Psoas muscle (tissue), 8 donors: ENCODE measurements at places on chromosomes 16 and 17. TPM values are rescaled to one million over a fixed set of nuclear protein-coding genes. Genes with fewer than 3 reads are reported as not detected.
A peak's percentile ranks its signal among the peaks of the same experiment; 100 is the strongest.

Gene PIK3R6
- 0.08 TPM for polyA plus RNA-seq

GRCh38 chr17:5434984-5435383 lies 4.0 kb downstream of the C1QBP start:
- peaks cover 6% of the 10 kb centered on the region for H3K4me1 ChIP-seq
- no peak for DNase-seq
- H3K27me3 ChIP-seq, result no peaks in the 10 kb centered on the region
- peak overlapping the region; percentile 62 for H3K27ac ChIP-seq

Gene CRYBA1
- not detected for polyA plus RNA-seq

Gene RNF43
- 0.25 TPM for polyA plus RNA-seq

Gene PLEKHH3
- 12.7 TPM for polyA plus RNA-seq

Gene KRTAP3-2
- polyA plus RNA-seq, result not detected

Gene SLC5A10
- polyA plus RNA-seq, result not detected

Gene RRAD
- 293 TPM for polyA plus RNA-seq

DNA sequence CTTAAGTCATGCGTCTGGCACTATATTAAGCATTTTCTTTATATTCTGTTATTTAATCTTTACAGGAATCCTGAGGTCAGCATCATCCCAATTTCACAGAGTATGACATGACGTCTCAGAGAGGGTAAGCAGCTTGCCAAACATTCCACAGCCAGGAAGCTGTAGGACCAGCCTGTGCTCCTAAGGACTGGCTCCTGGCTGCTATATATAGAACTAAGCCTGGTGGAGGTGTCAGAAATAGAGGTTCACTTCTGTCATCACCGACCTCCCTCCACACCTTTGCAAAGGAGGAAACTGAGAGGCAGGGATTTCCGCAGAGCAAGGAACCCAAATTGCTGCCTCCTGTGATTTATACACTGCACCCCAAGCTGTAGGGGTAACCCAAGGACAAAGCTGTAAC lies 37.9 kb upstream of the NDRG4 start:
- H3K27me3 ChIP-seq, result peaks cover 55% of the 10 kb centered on the region
- no peak for DNase-seq
- no peaks in the 10 kb centered on the region for H3K4me1 ChIP-seq
- H3K4me3 ChIP-seq, result no peak overlapping the region

DNA sequence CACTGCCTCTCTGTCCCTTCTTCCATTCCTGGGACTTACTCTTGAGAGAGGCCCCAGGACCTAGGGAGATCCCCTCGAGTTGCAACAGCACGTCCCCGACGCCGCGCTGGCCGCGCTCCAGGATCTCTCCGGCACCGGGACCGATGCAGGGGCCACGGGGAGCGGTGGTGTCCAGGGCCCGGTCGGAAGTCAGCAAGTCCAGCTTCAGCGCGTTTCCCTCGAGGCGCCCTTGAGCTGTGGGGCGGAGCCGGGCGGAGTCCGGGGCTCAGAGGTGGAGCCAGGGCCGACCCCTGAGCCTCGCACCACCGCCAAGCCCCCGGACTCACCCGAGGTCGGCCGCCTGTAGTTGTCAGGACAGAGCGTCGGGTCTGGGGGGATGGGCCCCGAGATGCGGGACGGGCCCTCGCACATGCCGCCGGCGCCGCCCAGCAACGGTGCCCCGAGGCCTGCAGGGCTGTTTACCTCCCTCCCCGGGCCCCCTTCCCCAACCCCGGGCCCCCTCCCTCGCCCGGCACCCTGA lies 458 bp downstream of the ENKD1 start:
- peak overlapping the region; percentile 90 for H3K27ac ChIP-seq
- peak; percentile 48 for DNase-seq
- H3K4me1 ChIP-seq, result peaks cover 21% of the 10 kb centered on the region
- no peaks in the 10 kb centered on the region for H3K27me3 ChIP-seq

Gene SGCA
- polyA plus RNA-seq, result 254 TPM

DNA sequence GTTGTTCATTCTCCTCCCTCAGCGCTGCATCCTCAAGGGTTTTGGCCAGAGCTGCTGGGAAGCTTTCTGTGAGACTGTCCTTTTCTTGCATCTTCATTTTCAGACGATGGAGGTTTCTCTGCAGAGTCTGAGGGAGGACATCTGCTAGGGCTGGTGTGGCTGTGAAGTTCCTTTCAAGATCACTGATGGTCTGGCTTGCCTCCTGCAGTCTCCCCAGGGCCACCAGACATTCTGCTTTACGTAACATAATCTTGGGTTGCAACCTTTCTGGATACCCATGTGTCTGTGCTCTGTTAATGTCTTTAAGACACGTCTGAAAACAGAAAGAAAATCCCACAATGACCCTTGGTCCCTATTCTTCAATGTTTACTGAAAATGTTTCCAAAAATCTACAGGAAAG lies 29.0 kb downstream of the SMYD4 start:
- peak overlapping the region; percentile 51 for H3K27ac ChIP-seq
- no peaks in the 10 kb centered on the region for H3K27me3 ChIP-seq
- no peak overlapping the region for H3K4me3 ChIP-seq
- DNase-seq, result no peak
- peaks cover 54% of the 10 kb centered on the region for H3K36me3 ChIP-seq

Gene GABARAP
- 569 TPM for polyA plus RNA-seq

Gene RSL1D1
- polyA plus RNA-seq, result 249 TPM

Gene LGALS9B
- polyA plus RNA-seq, result not detected
